ENCODE measurements at places on chromosomes 3 and 15. TPM values are rescaled to one million over a fixed set of nuclear protein-coding genes. Genes with fewer than 3 reads are reported as not detected.
A peak's percentile ranks its signal among the peaks of the same experiment; 100 is the strongest.

NOX5 gene
- under 0.01 TPM for total RNA-seq

PLA2G4D gene
- total RNA-seq: not detected

KCNMB2 gene
- 15.4 TPM for total RNA-seq

ACKR4 gene
- total RNA-seq: 0.16 TPM

SPATA12 gene
- not detected for total RNA-seq

ISG20 gene
- total RNA-seq: not detected

CNTN3 gene
- 16.2 TPM for total RNA-seq

DNA sequence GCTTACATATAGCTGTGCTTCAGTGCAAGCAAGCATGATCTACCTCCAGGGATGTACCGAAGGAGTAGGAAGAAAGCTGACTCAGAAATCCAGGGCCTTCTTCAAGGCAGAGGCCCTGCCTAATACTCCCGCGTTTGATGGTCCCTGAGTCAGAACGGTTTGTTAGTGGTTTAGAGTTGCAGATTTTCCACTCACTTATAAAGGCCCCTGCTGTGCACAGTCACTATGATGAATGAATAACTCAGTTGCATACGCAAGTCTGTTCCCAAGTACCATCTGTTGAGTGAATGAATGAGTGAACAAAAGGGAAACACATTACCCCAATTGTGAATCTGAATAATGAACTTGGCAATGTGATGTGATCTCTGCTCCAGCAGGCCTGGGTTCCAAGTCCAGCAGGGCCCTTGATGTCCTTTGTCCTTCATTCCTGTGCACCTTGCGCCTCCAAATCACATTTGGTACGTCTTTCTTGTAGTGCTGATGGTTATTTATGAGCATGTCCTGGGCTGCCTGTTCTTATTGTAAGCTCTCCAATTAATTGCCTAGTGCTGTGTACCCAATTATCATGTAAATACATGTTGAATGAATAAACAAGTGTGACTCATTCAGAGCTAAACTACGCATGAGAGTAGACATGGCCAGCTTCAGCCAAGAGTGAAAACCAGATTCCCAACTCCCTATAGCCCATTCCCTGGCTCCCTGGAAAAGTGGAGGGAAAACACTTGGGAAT is 85.3 kb upstream of the LIMD1 start:
- peak; percentile 53 for DNase-seq

DNA sequence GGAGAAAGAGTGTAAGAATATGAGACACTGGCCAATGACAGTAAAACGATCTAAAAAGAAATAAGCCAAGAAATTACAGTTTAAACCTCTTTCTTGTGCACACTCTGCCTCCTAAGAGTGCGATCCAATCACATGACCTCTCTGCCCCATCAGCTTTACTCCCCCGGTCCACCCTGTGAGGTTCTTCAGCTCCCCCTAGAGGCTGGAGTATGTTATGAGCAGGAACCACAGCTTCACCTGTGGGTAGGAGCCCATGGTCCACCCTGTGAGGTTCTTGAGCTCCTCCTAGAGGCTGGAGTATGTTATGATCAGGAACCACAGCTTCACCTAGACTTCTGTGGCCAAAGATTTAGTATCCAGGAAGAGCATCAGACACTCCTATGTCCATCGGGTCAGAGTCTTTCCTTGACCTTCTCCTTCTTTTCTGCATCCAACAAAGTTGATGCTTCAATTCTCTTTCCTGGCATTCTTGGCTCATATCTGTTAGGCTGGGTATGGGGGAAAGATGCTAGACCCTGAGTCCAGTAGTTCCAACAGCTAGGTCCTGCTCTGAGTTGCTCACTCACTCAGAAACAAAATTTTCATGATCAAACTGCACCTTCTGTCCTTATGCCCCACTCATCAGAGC is 164.0 kb downstream of the MINAR1 start:
- DNase-seq: no peak

GRCh38 chr3:179181993-179182551 is 33.9 kb downstream of the PIK3CA start:
- no peak for DNase-seq

GRCh38 chr15:42826251-42826890 is 89.4 kb upstream of the CDAN1 start:
- DNase-seq: no peak

- no peak for DNase-seq
These were observed 847.4 kb downstream of the FHIT start for GRCh38 chr3:60403866-60404265.

GRCh38 chr15:45634432-45635190 is at the start of gene SQOR:
Gene SQOR, plus strand, starts transcription at chr15:45635029. Its CDS starts 23,895 bp downstream, at chr15:45658924.
- DNase-seq: no peak

- no peak for DNase-seq
These were observed 78.2 kb downstream of the FAIM start for GRCh38 chr3:138686771-138687221.

GRCh38 chr3:20060974-20061685 is 20.9 kb downstream of the KAT2B start:
- DNase-seq: no peak

All from occipital lobe (tissue), 3 donors.